ENCODE measurements at places on chromosomes 11 and 22.

DNA sequence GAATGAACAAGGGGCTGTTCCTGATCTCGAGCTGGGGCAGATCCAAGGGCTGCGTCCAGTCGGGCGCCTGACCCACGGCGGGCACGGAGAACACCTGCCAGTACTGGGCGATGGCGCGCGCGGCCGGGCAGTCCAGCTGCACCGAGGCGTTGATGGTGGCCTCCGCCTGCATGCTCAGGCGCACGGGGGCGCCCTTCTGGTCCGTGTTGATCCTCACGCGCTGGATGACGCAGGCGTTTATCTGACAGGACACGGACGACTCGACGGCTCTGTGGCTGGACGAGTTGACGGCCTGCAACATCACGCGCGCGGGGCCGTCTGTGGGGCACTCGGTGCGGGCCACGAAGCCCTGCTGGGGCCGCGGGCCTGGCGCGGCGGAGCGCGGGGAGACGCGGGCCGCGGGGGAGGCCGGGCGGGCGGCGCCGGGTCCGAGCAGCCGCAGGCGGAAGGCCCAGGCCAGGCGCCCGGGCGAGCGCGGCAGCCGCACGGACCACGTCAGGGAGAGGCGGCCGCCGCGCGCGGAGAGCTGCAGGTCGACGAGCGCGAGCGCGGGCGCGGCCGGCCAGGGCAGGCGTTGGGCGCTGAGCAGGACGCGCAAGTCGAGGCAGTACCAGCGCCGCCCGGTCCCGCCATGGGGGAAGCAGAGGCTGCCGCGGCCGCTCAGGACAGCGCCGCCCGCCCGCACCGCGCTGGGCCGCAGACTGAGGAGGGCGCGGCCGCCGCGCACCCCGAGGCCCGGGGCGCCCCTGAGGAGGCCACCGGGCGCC, 511 bp downstream of the PKDREJ start:
- DNase-seq: no peak

DNA sequence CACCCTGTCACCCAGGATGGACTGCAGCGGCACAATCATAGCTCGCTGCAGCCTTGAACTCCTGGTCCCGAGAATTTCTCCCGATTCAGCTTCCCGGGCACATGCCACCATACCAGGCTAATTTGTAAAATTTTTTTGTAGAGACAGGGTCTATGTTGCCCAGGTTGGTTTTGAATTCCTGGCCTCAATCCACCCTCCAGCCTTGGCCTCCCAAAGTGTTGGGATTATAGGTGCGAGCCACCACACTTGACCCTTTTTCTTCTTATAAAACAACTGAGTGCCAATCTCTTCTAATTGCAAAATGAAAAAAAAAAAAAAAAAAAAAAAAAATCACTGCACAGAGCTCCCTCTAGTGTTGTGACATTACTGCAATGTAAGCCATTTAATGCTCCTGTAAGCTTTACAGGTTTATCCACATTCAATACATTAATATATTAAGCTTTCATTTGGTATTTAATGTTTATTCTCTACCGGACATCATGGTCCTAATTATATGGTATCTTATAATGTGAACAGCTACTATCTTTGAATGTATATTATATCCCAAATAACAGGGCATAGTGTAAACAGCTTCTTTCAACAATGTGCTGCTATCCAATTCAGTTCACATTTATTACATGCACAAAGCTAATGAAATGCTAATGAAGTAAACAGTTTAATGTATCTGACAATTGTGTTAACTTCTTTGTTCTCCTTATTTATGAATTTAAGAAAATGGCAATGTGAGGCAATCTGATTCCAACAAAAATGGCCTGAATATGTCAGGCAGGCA, 44.6 kb downstream of the COPB1 start:
- DNase-seq: peak; percentile 14

DNA sequence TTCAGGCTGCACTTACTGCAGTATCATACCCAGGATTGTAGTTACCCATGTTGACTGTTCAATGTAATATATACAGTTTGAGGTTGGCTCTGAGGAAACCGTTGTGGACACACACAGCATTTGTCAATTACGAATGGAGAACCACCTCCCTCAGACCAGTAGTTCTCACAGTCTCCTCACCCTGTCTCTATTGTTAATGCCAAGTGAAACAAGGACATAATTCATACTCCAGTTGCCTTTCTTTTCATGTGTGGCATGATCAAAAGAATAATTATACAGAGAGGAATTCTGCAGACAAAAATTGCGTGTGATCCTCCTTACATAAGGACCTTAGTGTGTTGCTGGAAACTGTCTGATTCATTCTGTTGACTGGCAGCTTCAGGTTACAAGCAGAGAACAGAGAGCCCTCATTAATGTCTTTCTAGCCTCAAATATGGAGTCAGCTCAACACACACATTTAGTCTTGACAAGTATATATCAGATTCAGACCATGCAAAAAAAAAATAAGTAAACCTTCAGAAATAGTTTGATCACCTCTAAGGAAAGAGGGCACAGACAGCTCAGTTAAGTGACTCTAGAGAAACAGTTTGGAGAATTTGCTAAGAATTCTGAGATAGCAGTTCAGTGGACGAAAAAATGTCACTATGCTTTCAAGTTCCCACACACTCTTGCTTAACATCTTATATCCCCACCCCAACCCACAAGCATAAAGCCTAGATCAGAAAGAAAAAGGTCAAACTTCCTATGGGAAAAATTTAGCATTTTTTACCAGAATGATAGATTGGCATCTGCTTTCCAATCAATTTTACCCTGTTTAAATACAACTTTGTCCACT, 96.1 kb downstream of the MAML2 start:
- DNase-seq: no peak

GRCh38 chr11:40354121-40354520, 1105.3 kb downstream of the LRRC4C start:
- DNase-seq: no peak

GRCh38 chr11:8097468-8097867, 16.5 kb downstream of the TUB start:
- no peak for DNase-seq

- no peak for DNase-seq
Measured at GRCh38 chr11:15526032-15526431, 411.3 kb downstream of the INSC start.

- no peak for DNase-seq
Measured at GRCh38 chr22:23197836-23198235, 17.5 kb downstream of the BCR start.

DNA sequence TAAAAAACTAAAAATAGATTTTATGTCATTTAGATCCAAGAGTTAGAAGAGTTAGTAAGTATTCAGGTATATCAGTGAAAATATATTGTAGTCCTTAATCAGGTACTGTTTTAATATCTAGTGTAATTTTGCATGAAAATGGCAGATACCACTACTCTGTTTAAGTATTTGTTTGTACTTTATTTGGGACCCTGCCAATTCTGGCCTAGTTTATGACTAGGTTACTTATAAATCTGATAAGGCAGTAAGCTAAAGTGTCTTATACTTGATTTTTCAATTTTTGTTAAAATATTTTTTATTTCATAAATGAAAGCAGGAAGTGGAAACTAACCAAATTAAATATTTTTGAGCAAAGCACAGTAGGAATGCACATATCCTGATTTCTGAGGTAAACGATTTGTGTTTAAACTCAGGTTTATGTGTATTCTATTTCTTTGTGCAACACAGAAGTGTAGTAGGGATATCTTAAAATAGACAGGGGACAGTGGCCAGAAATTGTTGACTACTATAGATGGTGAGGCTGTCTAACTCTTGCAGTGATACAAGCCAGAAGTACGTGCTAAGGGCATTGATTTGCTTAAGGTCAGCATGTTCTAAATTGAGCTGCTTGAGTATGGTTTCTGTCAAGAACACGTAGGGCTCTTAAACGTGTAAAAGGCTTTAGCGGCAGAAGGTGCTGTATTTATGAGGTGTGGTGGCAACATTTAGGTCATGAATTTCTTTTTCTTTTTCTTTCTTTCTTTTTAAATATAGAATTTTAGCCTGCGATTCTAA, 34.0 kb downstream of the HIPK3 start:
- DNase-seq: peak; percentile 89

DNA sequence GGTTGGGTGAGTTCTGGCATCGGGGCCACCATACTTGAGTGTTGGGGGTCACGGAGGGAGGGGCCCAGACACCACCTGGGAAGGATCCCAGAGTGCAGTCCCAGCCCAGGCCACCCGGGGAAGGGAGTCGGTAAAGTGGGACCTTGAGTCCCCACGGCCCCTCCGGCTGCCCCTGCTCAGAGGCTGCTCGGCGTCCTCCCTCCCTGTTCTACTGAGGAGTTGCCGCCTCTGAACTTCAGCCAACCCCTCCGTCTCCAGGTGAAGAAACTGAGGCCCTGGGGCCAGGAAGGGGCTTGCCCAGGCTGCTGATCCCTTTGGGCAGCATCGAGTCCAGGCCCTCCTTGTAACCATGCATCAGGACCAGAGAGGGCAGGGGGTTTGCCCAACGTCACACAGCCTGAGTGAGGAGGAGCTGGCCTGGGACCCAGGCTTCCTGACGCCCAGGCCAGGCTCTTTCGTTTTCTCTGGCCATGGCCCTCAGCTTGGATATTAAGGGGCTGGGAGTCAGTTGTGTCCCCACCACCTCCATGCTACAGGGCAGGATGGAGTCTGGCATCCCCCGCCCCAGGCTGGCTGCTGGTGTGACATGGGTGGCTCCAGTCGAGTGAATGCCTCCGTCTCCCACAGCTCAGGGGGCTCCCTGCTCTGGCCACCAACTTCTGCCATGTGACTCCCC, 1.3 kb downstream of the PARVG start:
- no peak for DNase-seq

Data from umbilical cord (tissue), 2 donors.